ENCODE measurements at places on chromosomes 7 and 10.

DNA sequence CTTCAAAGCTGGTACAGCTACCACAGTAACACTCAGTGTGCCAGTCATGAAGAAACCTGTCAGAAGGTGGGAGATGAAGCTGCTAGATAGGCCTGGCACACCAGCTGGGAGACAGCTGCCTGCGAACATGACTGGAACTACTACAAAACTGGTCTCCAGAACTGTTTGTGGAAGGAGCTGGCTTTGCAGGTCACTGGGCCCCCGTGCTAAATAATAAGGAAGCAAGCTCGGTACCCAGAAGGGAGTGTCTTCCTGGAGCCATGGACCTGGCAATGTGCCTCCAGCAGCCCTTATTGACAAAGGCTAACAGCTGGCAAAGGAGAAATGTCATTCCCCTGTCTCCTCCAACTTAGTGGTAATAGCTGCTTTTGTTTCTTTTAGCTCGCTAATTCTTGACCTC lies 1217.6 kb upstream of the LRRN3 start:
- no peak for DNase-seq

- no peak for DNase-seq
These were observed 25.2 kb downstream of the TRIM8 start for GRCh38 chr10:102669206-102670064.

DNA sequence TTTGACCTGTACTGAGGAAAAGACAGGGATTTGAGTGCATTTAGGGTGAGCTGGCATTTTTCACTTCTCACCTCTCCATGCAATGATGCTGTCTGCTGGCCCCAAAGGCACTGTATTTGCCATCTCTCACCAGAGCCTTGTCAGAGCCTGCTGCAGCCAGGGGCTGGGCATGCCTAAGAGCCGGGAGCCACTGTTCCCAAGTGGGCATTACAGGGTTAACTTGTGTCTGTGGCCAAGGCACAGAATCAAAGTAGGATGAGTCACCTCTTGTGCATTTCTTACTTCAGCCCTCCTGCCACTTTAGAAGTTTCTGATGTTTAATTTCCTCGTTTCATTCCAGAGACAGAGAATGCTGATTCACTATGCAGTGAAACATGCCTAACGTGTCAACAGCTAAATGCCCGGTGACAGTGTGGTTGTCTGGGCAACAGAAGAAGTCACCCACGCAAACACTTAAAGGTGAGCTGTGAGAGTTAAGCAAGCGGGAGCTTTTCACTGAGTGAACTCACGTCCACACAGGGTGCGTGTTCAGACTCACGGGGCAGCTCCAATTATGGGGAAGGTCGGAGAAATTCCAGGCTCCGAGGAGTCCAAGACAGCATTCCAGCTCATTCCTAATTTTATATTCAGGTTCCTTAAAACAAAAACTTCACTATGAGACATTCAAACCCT lies 57.1 kb upstream of the IGFBP3 start:
- peak; percentile 99 for DNase-seq

DNA sequence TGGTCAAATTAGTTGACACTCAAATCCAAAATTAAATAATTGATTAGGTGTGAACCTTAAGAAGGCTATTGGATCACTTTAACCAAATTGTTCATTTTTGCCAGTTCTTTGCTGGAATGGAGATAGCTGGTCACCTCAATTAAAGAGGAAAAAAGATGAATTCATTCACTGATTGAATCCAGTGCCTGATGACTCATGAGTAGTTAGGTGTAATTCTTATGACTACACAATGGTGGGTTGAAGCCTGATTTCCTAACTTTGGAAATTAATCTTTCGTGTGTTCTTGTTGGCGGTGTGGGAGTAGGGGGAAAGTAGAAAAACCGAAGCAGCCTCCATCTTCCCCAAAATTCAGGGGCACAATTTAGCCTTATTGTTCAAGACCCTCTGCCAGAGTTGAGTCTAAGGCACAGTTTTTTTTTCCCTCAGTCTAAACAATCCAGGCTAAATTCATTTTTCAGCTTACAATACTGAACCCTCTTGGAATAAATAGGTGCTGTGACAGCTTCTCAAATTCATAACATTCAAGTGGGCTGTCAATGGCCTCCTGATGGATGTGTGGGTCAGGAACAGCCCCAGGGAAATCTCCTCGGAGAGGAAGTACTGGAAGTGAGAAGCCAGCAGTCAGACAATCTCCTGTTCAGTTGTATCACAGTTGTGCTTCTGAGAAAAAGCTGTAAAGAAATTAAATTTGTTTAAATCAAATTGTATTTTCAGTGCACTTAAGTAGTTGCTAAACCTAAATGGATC lies 356.6 kb downstream of the BBS9 start:
- DNase-seq, result no peak

- DNase-seq, result no peak
These were observed 20.8 kb downstream of the LDB3 start for GRCh38 chr10:86689146-86689545.

- no peak for DNase-seq
These were observed 18.3 kb downstream of the SGPL1 start for GRCh38 chr10:70834021-70834420.

GRCh38 chr7:159113056-159113455 lies 31.6 kb downstream of the VIPR2 start:
- DNase-seq, result no peak

DNA sequence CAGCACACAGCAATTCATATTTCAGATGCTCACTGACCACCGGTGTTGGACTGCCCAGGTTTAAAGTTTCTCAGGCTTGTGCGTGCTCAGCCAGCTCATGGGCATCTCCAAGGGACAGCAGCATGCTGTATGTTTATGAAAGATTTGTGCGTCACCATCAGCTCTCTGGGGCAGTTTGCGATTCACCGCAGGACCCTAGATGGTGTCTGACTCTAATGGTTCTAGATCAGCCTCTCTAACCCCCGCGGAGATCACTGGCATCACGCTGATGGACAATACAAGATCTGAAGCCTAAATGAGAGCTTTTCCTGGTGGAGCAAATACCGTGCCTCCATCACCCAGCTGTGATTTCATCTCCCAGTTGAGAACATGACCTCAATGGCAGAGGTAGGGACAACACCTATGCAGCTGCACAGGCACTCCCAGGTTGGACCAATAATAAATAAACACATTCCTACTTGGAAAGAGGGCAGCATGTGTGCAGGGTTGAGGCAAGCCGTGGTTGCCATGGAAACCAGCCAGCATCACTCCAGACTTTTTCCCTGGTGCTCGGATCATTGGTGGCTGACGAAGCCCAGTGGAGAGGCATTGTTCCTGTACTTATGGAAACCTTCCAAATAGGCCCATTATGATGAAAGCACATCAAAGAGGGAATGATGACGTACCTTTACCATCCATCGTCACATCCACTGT lies 253.6 kb downstream of the KCNMA1 start:
- DNase-seq, result no peak

- no peak for DNase-seq
These were observed 559 bp downstream of the TRA2A start for GRCh38 chr7:23531050-23531793.

- no peak for DNase-seq
These were observed 107.4 kb downstream of the DYNC2I1 start for GRCh38 chr7:158963771-158964241.

GRCh38 chr10:114767101-114767985 lies 54.2 kb upstream of the FHIP2A start:
- DNase-seq, result no peak

- DNase-seq, result no peak
These were observed 1.0 kb downstream of the TWIST1 start for GRCh38 chr7:19116121-19117090.

- no peak for DNase-seq
These were observed 11.9 kb downstream of the LRRC4 start for GRCh38 chr7:128019288-128019687.

- no peak for DNase-seq
These were observed 180.8 kb downstream of the JAZF1 start for GRCh38 chr7:27999829-28000228.

DNA sequence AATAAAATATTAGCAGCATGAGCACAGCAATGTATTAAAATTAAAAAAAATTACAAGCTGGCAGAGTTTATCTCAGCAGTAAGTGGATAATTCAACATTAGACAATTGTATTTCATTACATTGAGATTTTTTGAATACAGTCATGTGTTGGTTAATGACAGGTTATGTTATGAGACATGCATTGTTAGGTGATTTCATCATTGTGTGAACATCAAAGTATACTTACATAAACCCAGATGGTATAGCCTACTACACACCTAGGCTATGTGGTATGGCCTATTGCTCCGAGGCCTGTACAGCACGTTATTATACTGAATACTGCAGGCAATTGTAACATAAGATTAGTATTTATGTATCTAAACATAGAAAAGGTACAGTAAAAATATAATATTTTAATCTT lies 29.7 kb downstream of the CCDC6 start:
- DNase-seq, result no peak

- DNase-seq, result no peak
These were observed 29.3 kb downstream of the DNAJC12 start for GRCh38 chr10:67808704-67809103.

GRCh38 chr10:85857791-85858190 lies 508.8 kb downstream of the GRID1 start:
- no peak for DNase-seq

DNA sequence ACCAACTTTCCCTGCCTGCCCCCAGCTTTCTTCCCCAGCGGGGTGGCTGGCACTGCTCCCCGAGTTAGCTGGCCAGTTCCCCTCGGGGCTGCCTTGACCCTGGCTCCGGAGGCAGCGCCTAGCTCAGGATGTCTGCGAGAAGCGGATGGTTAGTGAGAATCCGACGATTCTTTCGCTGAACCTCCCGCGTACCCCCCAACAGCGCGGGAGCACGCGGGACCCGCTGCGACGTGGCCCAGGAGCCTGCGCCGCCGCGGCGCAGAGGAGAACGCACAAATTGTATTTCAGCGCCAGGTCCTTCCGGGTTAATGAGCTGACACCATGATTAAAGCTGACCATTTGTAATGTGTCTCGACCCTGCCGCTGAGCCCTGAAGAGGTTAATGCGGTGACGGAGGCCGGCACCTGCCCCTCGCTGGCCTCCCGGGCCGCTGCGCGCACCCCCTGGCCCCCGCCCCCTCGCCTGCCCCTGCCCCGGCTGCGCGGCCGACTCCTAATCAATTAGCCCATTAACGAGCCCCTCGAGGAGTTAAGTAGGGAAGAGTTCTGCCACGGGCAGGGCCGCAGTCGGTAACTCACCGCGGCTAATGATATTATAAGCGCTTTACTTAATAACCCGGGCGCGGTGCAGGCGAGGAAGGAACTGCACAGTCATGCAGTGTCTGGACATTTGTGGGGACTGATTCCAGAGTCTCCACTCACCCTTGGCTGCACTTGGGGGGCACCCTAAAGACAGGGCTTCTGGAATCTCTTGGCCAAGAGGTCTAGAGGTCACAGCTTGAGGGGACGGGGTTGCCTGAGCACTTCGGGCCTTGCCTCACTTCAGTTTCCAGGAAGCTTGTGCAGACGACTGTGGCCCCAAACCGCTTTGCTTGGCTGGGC lies 1.7 kb upstream of the HMX2 start:
- DNase-seq, result no peak

DNA sequence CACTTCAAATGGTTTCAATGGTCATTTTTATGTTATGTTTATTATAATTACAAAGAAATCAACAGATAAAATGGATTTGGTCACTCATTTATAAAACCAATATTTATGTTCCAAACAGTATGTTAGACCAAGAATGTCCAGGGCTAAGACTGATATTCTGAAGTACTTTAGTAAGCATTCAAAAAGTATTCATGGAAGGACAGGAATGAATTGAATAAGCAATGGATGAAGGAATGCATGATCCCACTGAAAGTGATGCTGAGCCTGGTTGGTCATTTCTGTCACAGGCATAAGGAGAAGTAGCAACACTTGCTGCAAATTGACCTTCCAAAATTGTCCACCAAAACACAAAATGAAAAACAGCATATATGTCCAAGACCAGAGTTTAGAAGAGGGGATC lies 189.0 kb upstream of the CELF2 start:
- DNase-seq, result no peak

GRCh38 chr7:68865351-68866199 lies 732.7 kb upstream of the AUTS2 start:
- DNase-seq, result no peak

DNA sequence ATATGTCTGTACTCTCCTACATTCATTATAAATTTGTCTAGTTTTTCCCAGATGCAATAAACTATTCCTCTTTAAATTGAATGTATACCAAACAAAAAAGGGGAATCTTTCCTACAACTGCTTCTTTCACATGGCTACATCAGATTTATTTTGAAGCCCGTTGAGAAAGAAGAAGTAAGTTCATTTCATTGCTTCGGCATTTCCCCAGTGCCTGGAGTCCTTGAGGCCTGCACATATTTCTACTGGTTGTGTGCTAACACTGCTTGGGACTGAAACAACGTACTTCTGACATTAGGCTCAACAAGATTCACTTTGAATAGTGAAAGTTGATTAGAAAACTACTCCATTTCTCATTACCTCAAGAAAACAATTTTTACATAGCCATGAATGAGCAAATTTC lies 201.7 kb downstream of the PHF14 start:
- DNase-seq, result no peak

DNA sequence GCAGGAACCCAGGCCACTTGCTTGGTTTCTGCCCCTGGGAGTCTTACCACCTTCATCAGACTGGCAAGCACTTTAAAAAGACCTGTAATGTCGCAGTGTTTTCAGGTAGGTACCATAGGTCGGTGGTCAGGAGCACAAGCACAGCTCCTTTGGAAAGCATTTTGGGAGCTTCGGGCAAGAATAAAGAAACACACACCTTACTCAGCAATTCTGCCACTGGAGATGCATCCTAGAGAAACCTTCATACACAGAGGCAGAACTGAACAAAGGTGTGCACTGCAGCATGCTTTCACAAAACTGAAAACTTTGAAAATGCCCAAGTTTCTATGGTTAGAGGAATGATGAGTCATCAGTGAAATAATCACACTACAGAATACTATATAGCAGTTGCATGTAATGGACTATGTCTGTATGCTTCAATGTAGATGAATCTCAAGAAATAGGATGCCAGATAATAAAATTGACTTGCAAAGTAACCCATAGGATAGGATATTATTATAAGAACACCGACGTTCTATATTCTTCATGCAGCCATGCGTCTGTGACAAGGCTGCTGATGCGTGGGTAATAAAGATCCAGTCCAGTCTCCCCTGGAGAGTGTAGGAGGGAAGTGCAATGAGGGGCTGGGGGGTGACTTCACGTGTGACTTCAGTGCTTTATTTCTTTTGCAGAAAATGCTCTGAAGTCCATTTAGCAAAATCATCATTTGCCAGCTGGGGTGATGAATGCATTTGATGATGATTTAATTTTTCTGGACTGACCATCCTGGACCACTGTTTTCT lies 309.5 kb downstream of the WDR37 start:
- DNase-seq, result no peak

DNA sequence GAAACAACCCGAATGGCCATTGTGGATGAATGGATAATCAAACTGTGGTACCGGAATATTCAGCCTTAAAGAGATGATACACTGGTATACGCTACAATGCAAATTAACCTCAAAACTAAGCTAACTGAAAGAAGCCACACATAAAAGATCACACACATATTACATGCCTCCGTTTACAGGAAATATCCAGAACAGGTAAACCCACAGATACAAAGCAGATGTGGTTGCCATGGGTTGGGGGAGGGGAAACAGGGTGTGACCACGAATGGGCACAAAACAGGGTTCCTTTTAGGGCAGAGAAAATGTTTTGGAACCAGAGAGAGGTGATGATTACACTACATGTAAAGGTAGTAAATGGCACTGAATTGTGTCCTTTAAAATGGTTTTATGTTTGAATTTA lies 16.6 kb downstream of the ESYT2 start:
- no peak for DNase-seq

- DNase-seq, result no peak
These were observed 65.1 kb upstream of the MPP7 start for GRCh38 chr10:28367929-28368484.
